Mucosa of descending colon (tissue), 3 donors: ENCODE measurements at places on chromosomes 1 and 21. TPM values are rescaled to one million over a fixed set of nuclear protein-coding genes. Genes with fewer than 3 reads are reported as not detected.

IFNAR1 gene
- total RNA-seq: 43.3 TPM

CD244 gene
- 0.96 TPM for total RNA-seq

RNF186 gene
- 15.1 TPM for total RNA-seq

KLF17 gene
- not detected for total RNA-seq

UBIAD1 gene
- total RNA-seq: 8.9 TPM
